ENCODE measurements at places on chromosomes 12 and 14.

DNA sequence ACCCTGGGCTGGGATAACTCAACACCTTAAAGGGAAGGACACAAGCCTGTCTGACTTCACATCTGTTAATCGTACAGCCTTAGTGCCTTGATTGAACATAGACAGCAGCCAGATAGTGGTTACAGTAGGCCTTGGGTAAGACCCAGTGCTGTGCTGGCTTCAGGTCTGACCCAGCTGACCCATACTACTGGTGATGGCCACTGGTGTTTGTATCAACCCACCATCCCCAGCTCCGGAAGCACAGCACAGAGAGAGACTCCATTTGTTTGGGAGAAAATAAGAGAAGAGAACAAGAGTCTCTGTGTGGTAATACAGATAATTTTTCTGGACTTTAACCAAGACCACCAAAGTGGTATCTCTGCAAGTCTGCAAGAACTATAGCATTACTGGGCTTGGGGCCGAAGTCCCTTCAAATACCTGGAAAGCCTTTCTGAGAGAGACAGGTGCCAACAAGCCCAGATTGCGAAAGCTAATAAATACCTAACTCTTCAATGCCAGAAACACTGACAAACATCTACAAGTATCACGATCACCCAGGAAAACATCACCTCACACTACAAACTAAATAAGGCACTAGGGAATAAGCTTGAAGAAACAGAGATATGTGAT lies 330.1 kb upstream of the GARIN2 start:
- DNase-seq = no peak

GRCh38 chr12:49537752-49538509 lies 899 bp upstream of the KCNH3 start:
- DNase-seq = no peak

DNA sequence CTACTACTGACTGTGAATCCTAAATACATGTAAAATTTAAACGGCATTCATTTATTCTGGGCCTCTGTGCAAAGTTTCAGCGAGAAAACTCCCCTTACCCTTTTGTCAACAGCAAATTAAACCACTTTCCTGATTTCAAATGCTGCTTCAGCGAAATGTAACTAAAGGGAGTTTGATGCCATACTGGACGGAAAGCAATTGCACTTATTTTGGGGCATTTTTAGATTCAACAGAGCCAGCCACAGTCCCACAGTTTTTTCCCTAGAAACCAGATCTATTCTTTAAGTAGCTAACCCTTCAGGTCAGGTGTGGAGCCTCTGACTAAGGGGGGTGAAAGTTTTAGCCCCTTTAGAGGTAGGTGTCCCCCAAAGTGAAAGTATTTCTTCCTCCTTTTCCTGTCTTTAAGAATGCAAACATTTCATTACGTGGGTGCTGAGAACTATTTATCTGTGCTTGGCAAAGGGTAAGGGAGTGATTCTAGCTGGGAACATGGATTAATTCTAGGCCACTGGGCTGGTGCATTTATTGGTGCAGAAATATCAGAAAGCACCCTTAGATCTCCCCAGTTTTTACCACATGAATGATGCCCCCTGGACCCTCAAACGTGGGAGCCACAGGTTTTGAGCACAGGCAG lies 72.7 kb downstream of the SPTB start:
- DNase-seq = no peak

GRCh38 chr14:98847521-98848468 lies 424.2 kb downstream of the BCL11B start:
- no peak for DNase-seq

- no peak for DNase-seq
Measured at GRCh38 chr12:90938451-90938850, 16.5 kb downstream of the CCER1 start.

DNA sequence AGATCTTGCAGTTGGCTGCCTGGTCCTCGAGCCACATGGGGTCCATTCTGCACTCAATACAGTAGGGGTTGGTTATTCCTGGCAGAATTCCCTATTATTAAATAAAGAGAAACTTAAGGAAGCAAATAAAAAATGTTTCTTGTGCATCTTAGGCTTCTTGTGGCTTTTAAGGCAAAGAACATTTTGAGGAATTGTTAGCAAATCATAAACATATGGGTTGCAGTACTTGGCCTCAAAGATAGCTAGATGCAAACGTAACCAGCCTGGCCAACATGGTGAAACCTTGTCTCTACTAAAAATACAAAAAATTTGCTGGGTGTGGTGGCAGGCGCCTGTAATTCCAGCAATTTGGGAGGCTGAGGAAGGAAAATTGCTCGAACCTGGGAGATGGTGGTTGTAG lies 50.8 kb upstream of the KCNA5 start:
- DNase-seq = no peak

DNA sequence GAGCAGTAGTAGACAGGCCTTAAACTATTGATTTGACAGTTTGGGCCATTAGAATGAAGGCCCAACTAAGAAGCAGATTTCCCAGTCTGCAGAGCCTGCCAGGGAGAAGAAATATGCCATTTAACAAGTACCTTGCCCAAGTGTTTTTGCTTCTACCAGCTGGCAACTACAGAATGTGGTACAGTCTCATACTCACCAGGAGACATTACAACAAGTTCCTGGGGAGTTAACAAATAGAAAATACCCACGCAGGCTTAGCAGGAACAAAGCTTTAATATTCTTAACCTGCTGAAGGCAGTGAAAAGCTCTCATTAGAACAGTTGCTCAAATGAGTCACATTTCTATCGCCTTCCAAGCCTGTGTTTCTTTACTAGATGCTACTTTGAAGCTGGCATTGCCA lies 241.0 kb downstream of the TMEM117 start:
- no peak for DNase-seq

DNA sequence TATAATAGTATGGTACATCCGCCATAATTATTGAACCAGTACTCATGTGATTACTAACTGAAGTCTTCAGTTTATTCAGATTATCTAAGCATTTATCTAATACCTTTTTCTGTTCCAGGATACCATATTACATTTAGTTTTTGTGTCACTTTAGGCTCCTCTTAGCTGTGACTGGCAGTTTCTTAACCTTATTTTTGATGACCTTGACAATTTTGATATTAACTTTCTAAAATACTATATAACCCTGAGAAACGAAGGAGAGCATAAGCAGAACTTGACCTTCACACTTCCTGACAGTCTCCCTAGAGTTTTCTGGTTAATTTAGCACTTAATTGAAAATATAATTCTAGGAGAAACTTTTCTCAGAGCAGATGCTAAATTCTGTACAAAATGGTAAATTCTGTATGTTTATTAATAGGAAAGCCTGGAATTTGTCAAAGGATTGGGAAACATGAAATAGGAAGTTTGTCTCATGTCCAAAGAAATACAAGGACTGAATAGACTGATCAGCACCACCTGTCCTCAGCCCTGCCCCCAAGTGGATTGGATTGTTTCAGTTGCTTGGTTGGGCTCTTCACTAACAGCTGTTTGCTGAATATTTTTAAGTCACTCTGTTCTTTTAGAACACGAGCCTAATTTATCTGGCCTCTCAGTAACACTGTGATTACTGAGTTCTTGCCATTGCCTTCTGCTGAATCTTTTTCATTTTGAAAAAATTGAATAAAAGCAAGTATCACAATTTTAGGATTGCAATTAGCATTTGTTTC lies 6.0 kb downstream of the BICDL1 start:
- DNase-seq = no peak

- DNase-seq = no peak
Measured at GRCh38 chr14:95502381-95502950, 14.0 kb downstream of the SYNE3 start.

- no peak for DNase-seq
Measured at GRCh38 chr14:29148221-29148620, 381.6 kb downstream of the FOXG1 start.

DNA sequence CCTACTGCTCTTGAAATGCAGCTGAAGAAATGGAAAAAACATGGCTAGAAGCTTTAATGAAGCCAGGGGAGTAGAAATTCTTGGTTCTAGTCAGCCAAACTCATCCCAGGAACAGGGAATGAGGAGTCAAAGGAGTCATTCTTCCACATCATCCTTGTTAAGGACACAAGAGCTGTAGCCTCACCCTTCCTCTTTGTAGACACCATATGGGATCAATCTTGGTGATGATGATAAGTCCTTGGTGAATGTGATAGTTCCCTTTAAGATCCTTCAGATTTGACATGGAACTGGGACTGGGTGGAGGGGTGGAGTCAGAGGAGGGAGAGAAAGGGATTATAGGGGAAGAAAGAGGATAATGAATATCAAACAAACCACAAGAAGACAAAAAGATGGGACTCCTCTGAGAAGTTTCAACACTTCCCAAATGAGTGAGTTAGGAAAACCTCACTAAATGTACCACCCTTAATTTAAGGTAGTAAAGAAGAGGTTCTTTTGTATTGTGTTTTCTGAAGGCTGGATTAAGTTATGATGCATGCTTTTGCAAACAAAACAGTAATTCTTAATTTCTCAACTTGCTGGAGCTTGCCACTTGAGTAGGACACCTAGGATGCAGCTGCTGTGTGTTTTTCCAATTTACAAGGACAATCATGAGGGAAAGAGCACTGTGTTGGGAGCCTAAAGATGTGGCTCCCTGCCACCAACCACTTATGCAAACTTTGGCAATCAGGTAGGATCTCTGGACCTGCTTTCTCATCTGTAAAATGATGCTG lies 104.0 kb downstream of the WIF1 start:
- no peak for DNase-seq

DNA sequence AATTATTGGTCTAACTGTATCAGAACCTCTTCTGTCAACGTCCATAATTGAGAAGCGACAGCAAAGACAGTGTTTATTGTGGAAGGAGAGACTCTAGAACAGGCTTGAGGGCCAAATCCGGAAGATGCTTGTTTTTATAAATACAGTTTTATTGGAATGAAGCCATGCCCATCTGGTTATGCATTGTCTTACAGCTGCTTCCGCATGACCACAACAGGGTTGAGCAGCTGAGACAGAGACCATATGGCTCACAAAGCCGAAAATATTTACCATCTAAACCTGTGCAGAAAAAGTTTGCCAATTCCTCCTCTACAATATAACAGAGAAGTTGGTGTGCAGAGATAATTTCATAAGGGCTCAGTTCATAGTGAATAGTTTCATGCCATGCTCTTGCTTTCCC lies 24.5 kb downstream of the PRKAB1 start:
- no peak for DNase-seq

GRCh38 chr12:46183112-46183511 lies 85.7 kb downstream of the SLC38A1 start:
- DNase-seq = no peak

- no peak for DNase-seq
Measured at GRCh38 chr14:34496007-34496678, 34.1 kb upstream of the SPTSSA start.

DNA sequence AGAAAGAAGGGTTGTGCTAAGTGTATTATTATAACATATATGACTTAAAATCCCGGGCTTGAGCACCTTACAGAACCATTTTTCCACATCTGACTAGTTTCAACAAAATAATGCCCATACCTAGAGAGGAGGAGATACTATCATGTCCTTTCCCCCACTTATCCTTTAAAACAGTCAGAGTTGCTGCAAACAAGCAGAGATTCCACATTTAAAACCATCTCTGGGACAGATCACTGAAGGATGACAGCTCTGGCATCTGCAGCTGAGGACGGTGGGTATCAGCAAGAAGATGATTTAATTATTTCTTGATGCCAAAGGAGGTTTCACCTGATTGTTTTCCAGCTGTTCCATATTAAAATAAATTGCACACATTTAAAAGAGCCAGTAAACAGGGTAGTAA lies 328.0 kb upstream of the TMTC1 start:
- DNase-seq = no peak

DNA sequence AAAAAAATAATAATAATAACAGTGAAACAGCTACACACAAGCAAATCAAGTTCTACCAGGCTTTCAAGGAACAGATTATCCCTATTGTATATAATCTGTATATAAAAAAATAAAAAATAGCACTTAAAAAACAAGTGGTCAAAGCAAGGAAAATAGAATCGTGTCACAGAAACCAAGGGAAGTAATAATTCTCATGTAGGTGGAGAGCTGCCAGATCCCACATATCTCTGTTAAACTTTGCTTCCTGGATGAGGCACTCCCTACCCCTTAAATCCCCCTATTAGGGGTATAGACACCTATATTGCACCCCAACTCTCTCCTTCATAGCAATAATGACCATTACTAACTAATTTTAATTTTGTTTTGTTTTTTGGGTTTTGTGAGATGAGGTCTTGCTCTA lies 4.4 kb upstream of the CD27 start:
- no peak for DNase-seq

DNA sequence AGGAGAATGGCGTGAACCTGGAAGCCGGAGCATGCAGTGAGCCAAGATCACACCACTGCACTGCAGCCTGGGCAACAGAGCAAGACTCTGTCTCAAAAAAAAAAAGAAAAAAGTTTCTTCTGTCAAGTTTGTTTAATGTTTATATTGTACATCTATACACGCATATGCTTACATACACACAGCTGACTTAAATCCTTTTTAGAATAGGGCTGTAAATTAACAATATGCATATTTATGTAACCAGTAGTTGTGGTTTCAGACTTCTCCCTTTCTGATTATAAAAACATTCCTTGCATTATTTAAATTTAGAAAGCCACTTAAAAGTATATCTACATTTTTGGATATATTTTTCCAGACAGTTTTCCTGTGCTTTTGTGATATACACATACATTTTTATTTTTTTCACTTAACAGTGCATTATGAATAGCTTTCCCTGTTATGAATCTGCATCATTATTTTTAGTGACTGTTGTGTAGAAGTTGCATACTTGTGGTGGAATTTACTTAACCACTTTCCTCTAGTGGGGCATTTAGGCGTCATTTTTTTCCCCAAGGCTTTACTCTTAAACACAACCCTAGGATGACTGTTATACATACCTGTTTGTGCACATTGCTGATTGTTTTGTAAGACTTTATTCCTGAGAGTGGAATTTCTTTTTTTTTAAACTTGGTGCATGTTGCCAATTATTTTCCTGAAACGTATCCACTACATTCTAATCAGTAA lies 29.4 kb downstream of the POLR3B start:
- DNase-seq = no peak

DNA sequence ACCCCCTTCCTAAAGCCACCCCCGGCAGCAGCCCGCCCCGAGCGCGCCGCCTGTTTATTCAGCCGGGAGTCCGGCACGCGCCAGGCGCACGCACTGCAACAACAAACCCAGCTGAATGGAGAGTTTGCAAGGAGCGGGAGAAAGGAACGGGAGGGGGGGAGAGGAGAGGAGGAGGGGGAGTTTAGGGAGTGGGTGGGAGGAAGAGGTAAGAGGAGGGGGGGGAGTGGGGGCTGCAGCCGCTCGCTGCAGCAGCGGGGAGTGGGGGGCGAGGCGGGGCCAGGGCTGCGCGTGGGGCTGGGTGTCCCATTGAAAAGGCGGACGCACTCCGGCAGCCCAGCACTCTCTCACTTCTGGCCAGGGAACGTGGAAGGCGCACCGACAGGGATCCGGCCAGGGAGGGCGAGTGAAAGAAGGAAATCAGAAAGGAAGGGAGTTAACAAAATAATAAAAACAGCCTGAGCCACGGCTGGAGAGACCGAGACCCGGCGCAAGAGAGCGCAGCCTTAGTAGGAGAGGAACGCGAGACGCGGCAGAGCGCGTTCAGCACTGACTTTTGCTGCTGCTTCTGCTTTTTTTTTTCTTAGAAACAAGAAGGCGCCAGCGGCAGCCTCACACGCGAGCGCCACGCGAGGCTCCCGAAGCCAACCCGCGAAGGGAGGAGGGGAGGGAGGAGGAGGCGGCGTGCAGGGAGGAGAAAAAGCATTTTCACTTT lies at the start of gene ASCL1:
Gene ASCL1, plus strand, starts transcription at position 336 of the 712 bp plus-strand sequence. CDS start 571 bp downstream, outside the sequence.
- DNase-seq = no peak
